ENCODE measurements at places on chromosomes 3 and 15.
A peak's percentile ranks its signal among the peaks of the same experiment; 100 is the strongest.

- DNase-seq = no peak
Measured at GRCh38 chr3:197296545-197296944, 1.9 kb downstream of the DLG1 start.

GRCh38 chr3:176820764-176821163 lies 376.5 kb downstream of the TBL1XR1 start:
- no peak for DNase-seq

DNA sequence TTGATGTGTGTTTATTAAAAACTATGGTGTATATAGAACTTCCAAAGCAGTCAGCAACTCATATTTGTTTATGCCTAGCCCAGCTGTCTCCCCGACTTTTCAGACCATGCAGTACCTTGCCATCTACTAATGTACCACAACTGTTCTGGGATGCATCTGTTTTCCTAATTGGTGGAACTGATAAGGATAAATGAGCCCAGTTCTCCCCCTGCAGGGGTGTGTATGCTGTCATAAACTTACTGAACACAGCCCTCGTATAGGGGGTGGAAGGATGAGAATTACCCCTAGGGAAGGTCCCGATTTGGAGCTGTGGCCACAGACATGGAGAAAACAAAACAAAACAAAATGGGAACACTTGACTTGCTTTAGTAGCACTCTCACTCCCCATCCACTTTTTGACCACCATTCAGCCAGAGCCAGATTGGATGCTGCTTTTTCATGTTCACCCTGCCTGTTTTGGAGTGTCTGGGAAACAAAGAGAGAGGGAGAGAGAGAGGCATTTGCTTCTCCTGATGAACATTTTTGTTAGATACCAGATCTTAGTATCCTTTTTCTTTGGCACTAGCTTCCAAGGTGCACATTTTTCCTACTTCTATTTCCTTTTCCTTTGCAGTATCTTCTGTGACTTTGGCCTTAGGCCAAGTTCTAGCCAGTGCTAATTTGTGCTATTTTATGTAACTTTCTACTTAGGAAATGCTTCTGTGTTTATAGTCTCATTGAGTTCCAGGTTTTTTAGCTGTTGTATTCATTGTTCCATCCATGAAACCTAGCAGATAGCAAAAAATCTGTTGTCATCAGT lies 29.1 kb downstream of the CADM2 start:
- no peak for DNase-seq

DNA sequence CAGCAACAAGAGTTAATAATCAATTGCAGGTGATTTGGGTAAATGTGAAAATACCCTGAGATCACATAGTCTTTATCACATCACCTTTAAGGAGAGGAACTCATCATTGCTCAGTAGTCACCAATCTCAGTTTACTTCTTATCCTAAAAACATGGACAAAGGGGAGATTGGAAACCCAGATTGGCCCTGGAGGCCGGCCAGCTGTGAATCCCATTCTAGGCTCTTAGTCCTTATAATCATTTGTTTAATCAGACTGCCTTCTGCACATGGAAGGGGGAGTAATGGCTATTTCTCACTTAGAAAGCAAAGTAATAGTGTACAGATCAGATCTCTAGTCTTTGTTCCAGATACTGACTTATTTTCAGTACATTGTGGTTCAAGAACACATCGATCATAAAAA lies 37.2 kb upstream of the CPB1 start:
- DNase-seq = no peak

GRCh38 chr3:171462224-171462623 lies 2.0 kb upstream of the TNIK start:
- no peak for DNase-seq

GRCh38 chr15:63595688-63596087 lies 1.5 kb upstream of the FBXL22 start:
- DNase-seq = no peak

GRCh38 chr15:50066666-50067065 lies 52.4 kb downstream of the ATP8B4 start:
- DNase-seq = no peak

DNA sequence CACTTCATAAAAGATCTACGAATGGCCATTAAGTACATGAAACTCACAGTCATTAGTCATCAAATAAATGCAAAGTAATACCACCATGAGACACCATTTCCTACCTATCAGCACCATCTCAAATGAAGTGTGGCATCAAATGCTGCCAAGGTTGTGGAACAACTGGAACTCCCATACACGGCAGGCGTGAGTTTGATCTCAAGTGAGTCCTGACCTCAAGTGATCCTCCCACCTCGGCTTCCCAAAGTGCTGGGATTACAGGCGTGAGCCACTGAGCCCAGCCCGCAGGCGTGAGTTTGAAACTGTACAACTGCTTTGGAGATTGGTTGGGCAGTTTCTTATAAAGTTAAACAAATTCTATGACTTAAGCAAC lies 28.8 kb upstream of the HDAC11 start:
- peak; percentile 28 for DNase-seq

GRCh38 chr15:84840255-84840654 lies 23.1 kb downstream of the ALPK3 start:
- DNase-seq = no peak

- DNase-seq = no peak
Measured at GRCh38 chr15:74124759-74125158, 5.6 kb upstream of the ISLR2 start.

All from activated CD4-positive, alpha-beta T cell treated with anti-CD3 and anti-CD28 coated beads, Interleukin-2, amount 50 U/mL, for 24 hours (primary cell).